ENCODE measurements at places on chromosomes 4 and X. TPM values are rescaled to one million over a fixed set of nuclear protein-coding genes. Genes with fewer than 3 reads are reported as not detected.
A peak's percentile ranks its signal among the peaks of the same experiment; 100 is the strongest.

GRCh38 chr4:146053891-146054290, 115.3 kb upstream of the ZNF827 start:
- DNase-seq = no peak

DNA sequence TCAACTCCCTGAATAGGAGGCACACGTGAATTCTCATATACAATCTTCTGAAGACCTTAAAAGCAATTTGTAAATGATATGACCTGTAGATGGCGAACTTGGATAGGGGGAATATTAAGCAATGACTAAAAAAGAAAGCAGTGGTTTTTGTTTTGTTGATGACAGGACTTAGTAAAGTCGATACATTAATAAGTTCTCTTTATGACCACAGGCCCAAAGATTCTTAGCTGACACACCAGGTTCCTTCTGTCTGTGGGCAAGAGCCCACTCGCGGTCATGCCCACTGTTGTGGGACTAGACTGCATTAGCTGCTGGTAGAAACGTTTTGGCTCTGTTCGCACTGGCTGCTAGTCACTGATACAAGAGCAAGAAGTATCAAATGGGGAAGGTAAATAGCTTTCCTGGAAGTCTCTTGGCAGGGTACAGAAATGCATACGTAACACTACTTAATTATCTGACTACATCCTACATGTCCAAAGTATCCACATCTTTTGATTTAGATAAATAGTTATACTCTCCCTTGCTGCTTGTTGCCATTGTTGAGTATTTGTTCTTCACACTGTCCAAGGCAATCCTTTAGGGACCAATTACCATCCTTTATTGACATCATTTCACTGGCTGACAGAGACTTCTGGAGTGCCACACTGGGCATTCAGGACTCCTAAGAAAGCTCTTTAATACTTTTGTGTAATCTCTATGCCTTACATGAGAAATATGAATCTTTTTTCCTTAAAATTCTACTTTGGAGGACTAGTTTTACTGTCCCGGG, 31.0 kb downstream of the ALPK1 start:
- DNase-seq = peak; percentile 36

DNA sequence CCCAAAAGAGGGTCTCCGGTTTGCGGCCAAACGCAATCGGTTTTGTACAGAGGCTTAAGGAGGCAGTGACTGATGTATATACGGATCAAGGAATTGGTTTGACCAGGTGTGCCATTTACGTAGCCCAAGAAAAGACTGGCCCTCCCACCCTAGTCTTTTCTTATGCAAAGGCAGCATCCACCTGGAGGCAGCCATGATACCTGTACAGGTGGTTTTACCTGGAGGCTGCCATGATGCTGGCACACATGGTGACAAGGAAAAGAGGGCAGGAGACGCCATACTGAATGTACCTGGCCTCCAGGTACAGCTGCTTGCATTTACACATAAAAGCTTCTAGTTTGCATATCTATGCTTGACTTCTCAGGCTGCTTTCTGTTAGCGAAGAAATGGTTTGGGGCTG, 917.7 kb upstream of the INTU start:
- no peak for DNase-seq

- no peak for DNase-seq
Measured at GRCh38 chr4:122584519-122584918, 36.3 kb downstream of the IL21 start.

DNA sequence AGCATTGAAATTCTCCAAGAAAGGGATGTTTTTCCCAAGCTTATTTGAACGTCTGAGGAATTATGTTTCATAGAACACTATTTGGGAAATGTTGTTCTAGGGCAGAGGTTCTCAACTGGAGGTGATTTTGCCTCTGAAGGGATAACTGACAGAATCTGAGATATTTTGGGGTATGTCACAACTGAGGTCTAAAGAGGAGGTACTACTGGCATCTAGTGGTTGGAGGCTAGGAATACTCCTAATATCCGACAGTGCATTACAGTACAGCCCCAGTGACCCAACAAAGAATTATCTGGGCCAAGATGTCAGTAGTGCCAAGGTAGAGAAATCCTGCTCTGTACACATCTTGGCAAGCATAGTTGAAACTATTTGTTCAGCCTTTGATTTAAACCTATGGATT, 6.4 kb downstream of the HSPA4L start:
- no peak for DNase-seq

GRCh38 chr4:170741856-170742255, 652.1 kb upstream of the AADAT start:
- DNase-seq = no peak

FDCSP gene
- polyA plus RNA-seq = 1.5 TPM

TLR3 gene
- polyA plus RNA-seq = 1.4 TPM

Data from forelimb muscle (tissue), 1 donor.